ENCODE measurements at places on chromosomes 3 and 15.

GRCh38 chr15:31328428-31328968 lies 1.9 kb downstream of the KLF13 start:
- peak; percentile 31 for DNase-seq

GRCh38 chr3:185257334-185257733 lies 3.5 kb upstream of the EHHADH start:
- no peak for DNase-seq

GRCh38 chr3:53773611-53774368 lies 72.4 kb downstream of the CHDH start:
- peak; percentile 96 for DNase-seq

GRCh38 chr3:98733053-98733811 lies 29.9 kb upstream of the ST3GAL6 start:
- DNase-seq, result no peak

- peak; percentile 98 for DNase-seq
Observed at GRCh38 chr15:81312790-81313543, 11.0 kb downstream of the STARD5 start.

DNA sequence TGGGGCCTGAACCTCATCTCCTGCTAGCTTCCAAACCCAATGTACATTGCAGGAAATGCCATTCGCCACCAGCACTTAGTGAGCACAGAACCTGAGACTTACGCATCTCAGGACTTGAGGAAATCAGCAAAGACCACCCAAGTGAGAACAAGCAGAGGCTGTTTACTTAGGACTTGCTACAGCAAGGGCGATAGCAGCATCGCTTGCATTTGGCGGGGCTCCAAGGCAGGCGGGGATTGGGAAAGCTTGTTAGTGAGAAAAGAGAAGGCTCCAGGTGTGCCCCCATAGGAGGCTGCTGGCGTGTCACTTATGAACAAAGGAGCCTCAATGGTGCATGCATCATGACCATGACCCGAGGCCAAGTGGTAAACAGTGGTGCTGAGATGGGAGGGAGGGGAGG lies 19.7 kb downstream of the SLC6A20 start:
- DNase-seq, result no peak

DNA sequence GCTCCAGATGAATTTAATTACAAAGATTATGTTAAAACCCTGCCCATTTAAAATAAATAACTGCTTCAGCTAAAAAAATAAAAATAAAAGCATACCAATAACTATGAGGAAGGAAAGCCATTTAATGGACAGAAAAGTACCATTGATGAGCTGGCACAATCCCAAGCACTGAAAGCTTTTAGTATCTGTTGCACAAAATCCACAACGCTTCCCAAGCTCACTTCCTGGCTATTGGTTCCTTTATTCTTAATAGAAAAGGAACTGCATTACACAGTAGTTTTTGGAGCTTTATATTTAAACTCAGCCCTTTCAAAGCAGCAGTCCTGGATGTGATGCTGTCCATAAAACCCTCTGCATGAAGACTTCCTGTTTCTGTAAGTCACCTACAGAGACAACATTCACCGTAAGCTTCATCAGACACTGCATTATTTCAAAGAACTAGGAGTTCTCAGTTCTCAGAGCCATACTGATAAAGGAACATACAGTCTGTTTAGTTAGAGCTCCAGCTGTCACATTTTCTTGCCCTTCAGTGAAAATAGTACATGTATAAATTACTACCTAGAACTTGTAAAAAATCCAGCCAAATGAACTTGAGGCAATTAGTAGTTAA lies 81.5 kb downstream of the CSNK1G1 start:
- DNase-seq, result no peak

GRCh38 chr15:91257746-91258414 lies 157.8 kb downstream of the SV2B start:
- no peak for DNase-seq

GRCh38 chr3:107201146-107201545 lies 176.1 kb upstream of the CCDC54 start:
- no peak for DNase-seq

- peak; percentile 24 for DNase-seq
Observed at GRCh38 chr3:56923526-56924224, 121.9 kb upstream of the ARHGEF3 start.

DNA sequence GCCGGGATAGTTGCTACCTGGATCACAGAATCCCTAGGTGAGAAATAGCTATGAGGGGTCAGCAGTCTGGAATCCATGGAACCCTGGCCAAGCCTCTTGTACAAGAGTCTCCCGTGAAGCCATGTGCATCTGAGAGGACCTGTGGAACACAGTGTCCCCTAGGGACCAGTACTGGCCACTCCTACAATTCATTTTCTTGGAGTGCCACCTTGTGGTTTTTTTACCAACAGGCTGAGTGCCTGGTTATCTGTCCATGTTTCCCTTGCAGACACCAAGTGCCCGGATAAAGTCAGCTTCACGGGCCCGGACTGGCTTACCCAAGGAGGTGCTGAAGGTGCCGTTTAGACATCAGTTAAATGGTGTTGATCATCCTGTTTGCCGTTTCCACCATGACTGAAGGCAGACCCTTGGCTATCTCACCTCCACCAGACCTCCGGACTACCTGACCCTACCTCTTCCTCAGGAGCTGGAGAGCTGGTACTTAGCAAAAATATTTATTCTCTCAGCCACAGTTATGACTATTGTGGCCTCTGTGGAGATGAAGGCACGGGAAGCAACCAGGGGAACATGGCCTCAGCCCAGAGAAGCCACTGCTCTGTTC lies 93.9 kb downstream of the RBPMS2 start:
- peak; percentile 58 for DNase-seq

DNA sequence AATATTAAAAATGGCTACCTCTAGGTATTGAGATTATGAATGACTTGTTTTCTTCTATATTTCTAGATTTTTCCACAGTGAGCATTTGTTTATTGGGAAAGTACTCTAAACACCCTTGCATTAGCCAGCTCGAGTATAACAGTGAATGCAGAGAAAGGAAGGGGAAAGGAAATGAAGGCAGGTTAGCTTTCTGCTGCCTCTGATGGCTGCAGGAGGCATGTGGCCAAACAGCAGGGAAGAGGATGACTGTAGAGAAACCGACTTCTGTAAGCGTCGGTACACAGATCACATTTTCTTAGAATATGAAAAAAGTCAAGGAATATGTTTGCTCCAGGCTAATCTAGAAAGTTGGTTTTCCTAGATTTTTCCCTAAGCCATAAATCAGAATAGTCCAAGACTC lies 19.8 kb downstream of the GNB5 start:
- DNase-seq, result no peak

- DNase-seq, result no peak
Observed at GRCh38 chr3:35438101-35438500, 201.2 kb upstream of the ARPP21 start.

DNA sequence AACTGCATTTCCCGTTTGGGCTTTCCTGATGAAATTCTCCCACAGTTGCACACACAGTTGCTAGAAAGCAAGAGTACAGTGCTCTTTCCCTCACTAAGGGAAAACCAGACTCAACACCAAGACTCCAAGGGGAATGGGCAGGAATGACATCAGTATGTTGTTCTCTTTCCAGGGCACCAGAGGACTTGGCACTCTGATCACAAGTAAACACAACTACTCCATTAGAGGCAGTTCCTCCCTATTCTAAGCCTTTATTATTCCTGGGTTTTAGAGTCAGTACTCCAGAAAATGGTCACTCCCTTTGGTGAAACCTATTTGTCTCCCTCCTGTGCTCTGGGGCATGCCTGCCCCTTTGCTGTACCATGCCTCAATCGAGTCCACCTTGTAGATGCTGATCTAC lies 52.3 kb upstream of the VGLL4 start:
- DNase-seq, result no peak

- DNase-seq, result peak; percentile 54
Observed at GRCh38 chr3:123559040-123559861, 25.6 kb downstream of the HACD2 start.

- no peak for DNase-seq
Observed at GRCh38 chr3:195101927-195102608, 168.9 kb downstream of the XXYLT1 start.

- DNase-seq, result no peak
Observed at GRCh38 chr3:152253514-152253913, 15.2 kb upstream of the MBNL1 start.

GRCh38 chr15:48722764-48723661 lies 77.5 kb upstream of the FBN1 start:
- DNase-seq, result peak; percentile 87

GRCh38 chr3:67531181-67532101 lies 123.0 kb downstream of the SUCLG2 start:
- DNase-seq, result peak; percentile 46

Measured in AG10803 (cell line).